ENCODE measurements at places on chromosomes 7 and 10.

DNA sequence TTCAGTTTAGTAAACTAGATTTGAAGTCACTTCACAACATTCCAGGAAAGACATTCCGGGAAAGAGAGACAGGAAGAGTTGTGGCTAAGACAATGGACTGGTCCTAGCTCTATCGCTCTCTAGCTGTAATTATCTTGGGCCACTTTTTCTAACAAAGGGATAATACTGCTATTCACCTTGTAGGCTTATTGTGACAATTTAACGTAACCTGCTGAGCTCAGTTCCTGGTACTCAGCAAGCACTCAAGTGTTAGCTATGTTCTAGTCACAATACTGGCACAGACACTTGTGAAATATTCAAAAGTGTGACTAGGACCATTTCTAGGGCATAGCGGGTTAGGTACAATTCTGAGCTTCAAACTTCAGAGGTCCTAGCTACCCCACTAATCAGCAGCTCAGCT lies 12.0 kb upstream of the NRCAM start:
- DNase-seq = no peak

GRCh38 chr7:117728890-117729624 lies 144.2 kb downstream of the CTTNBP2 start:
- no peak for DNase-seq

DNA sequence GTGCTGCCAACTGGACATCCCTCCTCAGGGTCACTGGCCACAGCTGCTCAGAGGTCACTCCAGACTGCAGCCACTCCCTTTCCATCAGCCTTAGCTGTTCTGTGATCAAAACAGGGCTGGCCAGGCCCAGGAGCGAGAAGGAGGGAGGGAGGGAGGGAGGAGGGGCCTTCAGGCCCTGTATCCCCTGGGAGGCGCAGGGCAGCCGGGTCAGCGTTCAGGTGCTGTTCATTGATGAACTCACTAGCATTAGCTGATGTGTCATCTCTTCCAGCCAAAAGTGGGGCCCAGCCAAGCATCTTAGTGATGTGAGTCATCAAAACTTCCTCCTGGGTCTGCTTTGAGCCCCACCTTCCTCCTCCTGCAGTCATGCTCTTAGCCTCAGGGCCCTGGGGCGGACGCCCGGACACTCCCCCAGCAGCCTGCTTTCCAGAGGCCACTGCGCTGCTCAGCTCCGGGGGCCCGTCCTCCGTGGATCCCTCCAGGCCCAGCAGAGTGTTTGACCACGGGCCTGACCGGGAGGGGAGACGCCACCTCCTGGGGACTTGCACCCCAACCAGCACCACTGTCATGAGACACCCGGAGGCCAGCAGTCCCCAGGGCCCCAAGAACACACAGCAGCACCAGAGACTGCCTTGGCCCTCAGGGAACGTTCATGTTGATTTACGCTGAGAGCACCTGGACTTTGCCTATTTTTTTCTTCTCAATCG lies 149.2 kb downstream of the PRKAG2 start:
- no peak for DNase-seq

DNA sequence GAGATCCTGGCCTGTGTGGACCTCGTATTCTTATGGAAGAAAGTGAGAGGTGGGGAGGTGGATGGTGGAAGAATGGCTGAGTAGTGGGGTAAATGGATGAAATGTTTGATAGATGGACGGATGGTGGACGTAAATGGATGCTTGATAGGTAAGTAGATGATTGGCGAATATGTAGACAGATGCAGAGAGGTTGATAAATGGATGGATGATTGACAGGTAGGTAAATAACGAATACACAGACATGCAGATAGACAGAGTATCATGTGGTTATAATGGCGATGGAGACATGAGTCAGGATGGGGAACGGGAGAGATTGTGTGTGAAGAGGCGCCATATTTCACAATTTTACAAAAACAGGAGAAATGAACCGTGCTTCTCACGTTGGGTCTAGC lies 219.5 kb downstream of the DIP2C start:
- no peak for DNase-seq

- no peak for DNase-seq
These were observed 168.2 kb upstream of the IGFBP3 start for GRCh38 chr7:46089281-46089680.

- DNase-seq = no peak
These were observed 112.6 kb downstream of the AOAH start for GRCh38 chr7:36611703-36612102.

GRCh38 chr10:91512458-91512857 lies 102.3 kb downstream of the HECTD2 start:
- DNase-seq = no peak

- no peak for DNase-seq
These were observed 115.8 kb downstream of the THSD7A start for GRCh38 chr7:11716185-11716584.

GRCh38 chr10:131418681-131419080 lies 107.2 kb upstream of the TCERG1L start:
- DNase-seq = no peak

DNA sequence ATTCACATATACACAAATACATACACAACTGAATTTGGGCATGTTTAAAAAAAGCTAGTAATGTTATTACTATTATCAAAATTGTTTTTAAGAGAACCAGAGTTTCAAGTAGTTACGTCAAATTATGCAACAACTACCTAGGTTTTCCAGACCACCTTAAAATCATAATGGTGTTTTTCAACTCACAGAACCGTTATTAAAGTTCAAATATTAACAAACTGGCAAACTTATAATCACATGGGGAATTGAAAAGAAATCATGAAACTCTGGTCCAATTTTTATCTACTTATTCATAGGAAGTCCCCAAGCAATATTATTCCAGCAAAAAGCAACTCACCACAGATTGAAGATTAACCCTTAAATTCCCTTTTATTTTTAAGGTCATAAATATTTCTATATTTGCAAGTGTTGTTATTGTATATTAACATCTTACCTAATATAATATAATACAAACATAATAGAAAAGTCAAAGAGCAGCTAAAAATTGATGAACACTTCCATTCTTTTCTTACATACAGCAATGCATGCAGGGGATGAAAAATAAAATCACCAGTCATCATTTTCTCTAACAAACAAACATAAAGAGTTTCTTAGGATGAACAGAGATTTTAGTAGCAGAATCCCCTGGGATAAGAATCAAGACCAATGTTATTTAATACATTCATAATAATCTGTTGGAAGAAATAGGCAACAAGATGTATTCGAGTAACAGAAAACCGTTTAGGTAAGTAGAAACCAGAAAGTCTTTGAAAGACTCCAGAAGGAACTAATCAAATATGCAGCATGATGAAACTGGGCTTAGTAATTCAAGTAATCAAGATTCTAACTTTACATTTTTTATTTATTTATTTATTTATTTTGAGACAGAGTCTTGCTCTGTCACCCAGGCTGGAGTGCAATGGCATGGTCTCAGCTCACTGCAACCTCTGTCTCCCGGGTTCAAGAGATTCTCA lies 391.1 kb downstream of the PARD3 start:
- DNase-seq = no peak

- no peak for DNase-seq
These were observed 20.5 kb upstream of the INPP5A start for GRCh38 chr10:132516771-132517725.

DNA sequence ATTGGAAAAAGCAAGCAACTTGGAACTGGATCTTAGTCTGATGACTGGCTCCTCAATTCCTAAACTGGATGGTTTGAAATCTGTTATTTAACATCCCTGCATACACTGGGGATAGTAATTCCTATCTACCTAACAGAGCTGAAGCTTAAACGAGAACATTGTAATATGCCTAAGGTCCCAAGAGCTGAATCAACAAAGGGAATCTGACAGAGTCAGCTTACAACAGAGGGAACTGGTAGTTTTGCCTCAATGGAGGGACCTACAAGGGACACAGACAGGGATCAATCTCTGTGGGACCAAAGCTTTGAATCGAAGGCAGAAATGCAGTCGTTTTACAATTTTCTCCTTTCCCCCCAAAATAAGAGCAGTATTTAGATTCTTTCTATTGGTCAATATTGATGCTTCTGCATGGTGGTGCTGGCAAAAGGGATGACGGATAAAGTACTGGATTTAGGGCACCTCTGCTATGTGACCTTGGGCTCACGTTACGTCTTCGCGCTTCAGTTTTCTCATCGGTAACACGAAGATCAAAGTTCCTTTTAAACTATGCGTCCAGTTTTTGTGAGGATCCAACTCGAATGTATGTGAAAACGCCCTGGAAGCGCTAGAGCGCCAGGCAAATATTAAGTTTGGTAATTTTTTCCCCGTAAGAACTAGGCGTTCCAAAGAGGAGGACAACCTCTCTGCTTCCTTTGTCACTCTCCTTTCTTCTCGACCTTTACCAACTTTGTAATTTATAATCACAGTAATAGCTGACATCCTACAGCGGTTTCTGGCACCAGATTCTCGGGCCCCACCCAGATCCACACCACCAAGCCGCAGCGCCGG lies 1.1 kb downstream of the ACTR1A start:
- DNase-seq = no peak

GRCh38 chr10:29039677-29040189 lies 249.1 kb upstream of the LYZL1 start:
- DNase-seq = no peak

- no peak for DNase-seq
These were observed 13.5 kb downstream of the TNPO3 start for GRCh38 chr7:129041142-129042085.

- DNase-seq = no peak
These were observed 77.6 kb upstream of the SHH start for GRCh38 chr7:155889636-155890511.

Data from GM19239 (cell line).